ENCODE measurements at places on chromosomes 7 and 10. TPM values are rescaled to one million over a fixed set of nuclear protein-coding genes. Genes with fewer than 3 reads are reported as not detected.

DNA sequence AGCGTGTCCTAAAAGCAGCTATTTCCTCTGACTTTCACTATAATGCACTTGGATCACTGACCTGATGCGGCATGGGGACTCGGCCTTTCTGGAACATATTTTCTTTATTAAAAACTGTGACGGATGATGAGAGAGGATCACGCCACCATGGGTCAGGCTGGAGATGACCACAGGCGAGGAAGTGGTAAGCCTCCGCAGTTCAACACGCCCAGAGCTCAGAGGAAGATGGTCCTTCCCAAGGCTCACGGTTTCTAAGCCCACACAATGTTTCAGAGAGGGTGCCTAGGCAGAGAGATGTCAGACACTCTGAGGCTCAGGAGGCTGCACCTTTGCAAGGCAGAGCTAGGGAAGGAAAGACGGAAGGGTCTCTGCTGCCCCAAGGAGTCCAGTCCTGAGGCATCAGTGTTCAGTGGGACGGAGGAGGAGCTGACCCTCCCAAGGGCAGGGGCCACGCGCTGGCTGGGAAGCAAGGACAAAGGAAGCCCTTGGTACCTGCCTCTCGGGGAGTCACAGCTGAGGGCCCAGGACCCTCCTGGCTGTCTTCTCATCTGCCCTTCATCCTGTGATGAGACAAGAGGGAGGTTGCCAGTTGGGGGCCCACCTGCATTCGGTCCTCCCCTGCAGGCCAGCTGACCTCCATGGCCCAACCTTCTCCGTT lies 9.5 kb downstream of the CHST15 start:
- H3K27me3 ChIP-seq = no peaks in the 10 kb centered on the region
- no peaks in the 10 kb centered on the region for H3K36me3 ChIP-seq
- peaks cover 10% of the 10 kb centered on the region for H3K4me1 ChIP-seq

DNA sequence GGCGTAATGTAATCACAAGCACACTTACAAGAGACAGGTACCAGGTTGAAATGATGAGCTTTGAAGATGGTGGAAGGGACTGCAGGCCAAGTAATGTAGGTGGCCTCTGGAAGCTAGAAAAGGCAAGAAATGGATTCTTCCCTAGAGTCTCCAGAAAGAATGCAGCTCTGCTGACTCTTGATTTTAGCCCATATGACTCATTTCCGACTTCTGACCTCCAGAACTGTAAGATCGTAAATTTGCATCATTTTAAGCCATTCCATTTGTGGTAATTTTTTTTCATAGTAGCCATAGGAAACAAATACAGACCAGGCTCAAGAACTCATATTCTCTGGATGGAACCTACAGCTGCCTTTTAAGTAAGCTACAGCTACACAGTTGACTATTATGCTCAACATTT lies 315.5 kb downstream of the MAGI2 start:
- H3K36me3 ChIP-seq = no peaks in the 10 kb centered on the region
- H3K4me1 ChIP-seq = no peaks in the 10 kb centered on the region

The BHLHA15 gene
- 0.81 TPM for total RNA-seq

DNA sequence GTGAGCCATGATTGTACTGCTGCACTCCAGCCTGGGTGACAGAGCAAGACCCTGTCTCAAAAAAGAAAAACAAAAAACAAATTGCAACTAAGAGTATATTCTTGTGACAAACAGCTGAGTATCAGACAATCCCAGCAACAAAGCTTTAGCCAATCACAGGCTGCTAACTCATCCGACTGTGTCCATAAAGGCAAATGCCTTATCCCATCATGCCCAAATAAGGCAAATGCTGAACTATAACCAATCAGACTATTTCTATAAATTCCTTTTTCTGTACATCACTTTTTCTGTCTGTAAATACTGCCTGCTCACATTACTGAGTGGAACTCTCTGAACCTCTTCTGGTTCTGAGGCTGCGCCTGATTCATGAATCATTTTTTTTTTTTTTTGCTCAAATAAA lies 37.5 kb upstream of the TAC1 start:
- no peak overlapping the region for H3K4me3 ChIP-seq
- no peak for DNase-seq
- no peaks in the 10 kb centered on the region for H3K27me3 ChIP-seq
- H3K36me3 ChIP-seq = no peaks in the 10 kb centered on the region
- H3K27ac ChIP-seq = no peak overlapping the region

DNA sequence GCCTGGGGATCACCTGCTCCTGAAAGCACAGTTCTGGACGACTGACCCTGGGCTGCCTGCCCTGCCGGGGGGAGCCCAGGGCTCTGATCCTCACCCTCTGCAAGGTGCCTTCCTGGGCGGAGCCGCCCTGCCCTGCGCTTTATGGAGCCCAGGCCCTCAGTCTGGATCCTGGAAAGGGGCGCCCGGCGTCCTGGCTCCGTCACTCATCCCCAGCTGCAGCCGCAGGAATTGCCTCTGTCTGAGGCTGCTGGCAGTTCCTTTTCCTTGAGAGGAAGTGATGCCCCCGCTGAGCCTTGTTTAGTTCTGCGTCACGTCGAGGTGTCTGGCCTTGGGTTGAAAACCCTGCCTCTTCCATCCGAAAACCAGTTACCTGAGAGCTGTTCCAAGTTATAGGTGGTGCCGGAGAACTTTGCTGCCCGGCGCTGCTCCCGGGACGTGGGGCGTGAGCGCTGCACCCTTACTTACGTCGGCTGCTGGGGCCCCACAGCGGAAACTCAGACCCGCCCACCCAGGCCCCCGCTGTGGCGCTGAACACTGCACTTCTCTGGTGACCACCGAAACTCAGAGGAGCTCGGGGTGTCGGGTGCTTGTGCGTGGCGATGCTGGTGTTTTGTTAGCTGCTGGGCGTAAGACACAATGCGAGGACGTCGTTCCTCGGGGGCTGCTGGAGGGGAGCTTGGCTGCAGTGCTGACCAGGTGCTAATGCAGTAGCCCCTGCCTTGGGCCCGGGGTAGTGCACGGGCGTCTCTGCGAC lies 5.4 kb downstream of the MAFK start:
- peaks cover 20% of the 10 kb centered on the region for H3K36me3 ChIP-seq
- H3K27ac ChIP-seq = peak overlapping the region; percentile 88
- no peak for DNase-seq
- H3K4me3 ChIP-seq = no peak overlapping the region

DNA sequence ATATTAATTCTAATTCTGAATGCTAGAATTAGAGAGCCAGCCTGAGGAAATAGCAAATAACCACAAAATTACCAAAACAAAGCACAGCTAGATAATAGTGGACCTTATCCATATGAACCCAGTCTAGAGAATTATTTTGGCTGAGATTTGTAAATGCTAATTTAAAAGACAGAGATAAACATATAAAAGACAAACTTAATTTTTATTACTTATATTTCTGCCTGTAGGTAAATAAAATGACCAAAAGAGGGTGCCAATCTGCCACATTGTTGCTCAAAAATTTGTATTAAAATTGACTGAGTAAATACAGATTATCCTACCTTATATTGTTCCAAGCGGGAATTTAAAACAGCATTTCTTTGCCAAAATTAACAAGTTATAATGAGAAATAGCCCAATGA lies 20.2 kb downstream of the RTKN2 start:
- H3K27me3 ChIP-seq = no peaks in the 10 kb centered on the region
- H3K4me3 ChIP-seq = no peak overlapping the region
- peaks cover 16% of the 10 kb centered on the region for H3K4me1 ChIP-seq
- H3K36me3 ChIP-seq = no peaks in the 10 kb centered on the region
- no peak for DNase-seq

The LRMDA gene
- 20.0 TPM for total RNA-seq

DNA sequence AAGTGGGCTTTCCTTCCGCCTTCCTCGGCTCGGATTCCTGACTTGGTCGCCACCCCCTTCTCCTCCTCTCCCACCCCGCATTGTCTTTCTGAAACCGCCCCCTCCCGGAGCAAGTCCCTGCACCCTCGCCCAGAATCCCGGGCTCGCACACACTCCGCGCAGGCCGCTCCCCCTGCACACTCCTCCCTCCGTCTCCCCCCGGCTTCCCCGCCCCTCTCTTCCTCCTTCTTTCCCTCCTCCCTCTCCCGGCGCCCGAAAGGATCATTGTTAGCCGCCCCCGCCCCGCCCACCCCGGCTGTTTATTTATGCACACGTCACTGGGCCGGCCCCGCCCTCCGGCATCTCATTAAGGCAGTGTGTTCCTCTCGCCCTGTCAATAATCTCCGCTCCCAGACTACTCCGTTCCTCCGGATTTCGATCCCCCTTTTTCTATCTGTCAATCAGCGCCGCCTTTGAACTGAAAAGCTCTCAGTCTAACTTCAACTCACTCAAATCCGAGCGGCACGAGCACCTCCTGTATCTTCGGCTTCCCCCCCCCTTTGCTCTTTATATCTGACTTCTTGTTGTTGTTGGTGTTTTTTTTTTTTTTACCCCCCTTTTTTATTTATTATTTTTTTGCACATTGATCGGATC lies at the start of gene TCF7L2:
TCF7L2 (plus strand) TSS at position 373 of the 633 bp plus-strand sequence. CDS start 510 bp downstream, outside the sequence.
- peaks cover 38% of the 10 kb centered on the region for H3K4me1 ChIP-seq
- DNase-seq = peak; percentile 97
- H3K4me3 ChIP-seq = peak within 1 kb of the TSS; percentile 84

DNA sequence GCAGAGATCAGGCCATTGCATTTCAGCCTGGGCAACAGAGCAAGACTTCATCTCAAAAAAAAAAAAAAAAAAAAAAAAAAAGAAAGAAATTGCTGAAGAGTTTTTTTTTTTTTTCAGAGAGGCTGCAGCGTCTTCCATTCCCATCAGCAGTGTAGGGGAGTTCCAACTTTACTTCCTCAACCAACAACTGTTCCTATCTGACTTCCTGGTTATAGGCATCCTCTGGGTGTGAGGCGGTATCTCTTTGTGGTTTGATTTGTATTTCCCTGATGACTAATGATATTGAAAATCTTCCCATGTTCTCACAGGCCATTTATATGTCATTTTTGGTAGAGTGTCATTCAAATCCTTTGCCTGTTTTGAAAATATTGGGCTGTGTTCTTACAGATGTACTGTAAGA lies 40.2 kb downstream of the PRTFDC1 start:
- no peaks in the 10 kb centered on the region for H3K36me3 ChIP-seq
- H3K27me3 ChIP-seq = no peaks in the 10 kb centered on the region
- no peak for DNase-seq
- no peaks in the 10 kb centered on the region for H3K4me1 ChIP-seq
- no peak overlapping the region for H3K4me3 ChIP-seq

GRCh38 chr7:95974108-95974507 lies 201.8 kb downstream of the DYNC1I1 start:
- no peaks in the 10 kb centered on the region for H3K4me1 ChIP-seq
- no peaks in the 10 kb centered on the region for H3K36me3 ChIP-seq
- no peak for DNase-seq
- H3K27ac ChIP-seq = no peak overlapping the region
- no peak overlapping the region for H3K4me3 ChIP-seq

- no peaks in the 10 kb centered on the region for H3K36me3 ChIP-seq
- no peaks in the 10 kb centered on the region for H3K27me3 ChIP-seq
- H3K27ac ChIP-seq = no peak overlapping the region
- peaks cover 19% of the 10 kb centered on the region for H3K4me1 ChIP-seq
- no peak for DNase-seq
Observed at GRCh38 chr7:143372070-143372469, 9.1 kb upstream of the ZYX start.

The PIP gene
- not detected for total RNA-seq

GRCh38 chr10:73406846-73407245 lies 7.0 kb downstream of the ANXA7 start:
- H3K36me3 ChIP-seq = peaks cover 4% of the 10 kb centered on the region
- peaks cover 6% of the 10 kb centered on the region for H3K4me1 ChIP-seq
- H3K27me3 ChIP-seq = no peaks in the 10 kb centered on the region
- no peak for DNase-seq
- H3K27ac ChIP-seq = no peak overlapping the region

The ACSL5 gene
- total RNA-seq = 79.1 TPM

DNA sequence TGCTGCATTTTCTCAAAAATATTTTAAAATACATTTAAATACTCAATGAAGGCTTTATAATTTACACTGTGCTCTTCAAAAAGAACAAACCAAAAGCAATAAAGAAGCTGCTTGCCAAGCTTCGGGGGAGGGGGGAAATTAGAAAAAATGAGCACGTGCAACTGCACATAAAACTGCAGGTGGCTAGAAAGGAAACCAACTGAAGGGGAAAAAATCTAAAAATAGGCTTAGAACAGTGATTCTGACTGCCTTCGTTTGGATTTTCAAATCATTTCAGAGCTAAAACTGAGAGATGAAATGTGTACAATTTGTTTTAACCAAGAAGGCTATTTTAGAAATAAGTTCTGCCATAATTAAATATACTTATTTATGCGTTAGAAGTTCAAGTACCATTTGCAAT lies 61.4 kb downstream of the ABI1 start:
- no peak for DNase-seq
- no peak overlapping the region for H3K4me3 ChIP-seq
- peaks cover 26% of the 10 kb centered on the region for H3K4me1 ChIP-seq
- H3K36me3 ChIP-seq = no peaks in the 10 kb centered on the region
- no peaks in the 10 kb centered on the region for H3K27me3 ChIP-seq

DNA sequence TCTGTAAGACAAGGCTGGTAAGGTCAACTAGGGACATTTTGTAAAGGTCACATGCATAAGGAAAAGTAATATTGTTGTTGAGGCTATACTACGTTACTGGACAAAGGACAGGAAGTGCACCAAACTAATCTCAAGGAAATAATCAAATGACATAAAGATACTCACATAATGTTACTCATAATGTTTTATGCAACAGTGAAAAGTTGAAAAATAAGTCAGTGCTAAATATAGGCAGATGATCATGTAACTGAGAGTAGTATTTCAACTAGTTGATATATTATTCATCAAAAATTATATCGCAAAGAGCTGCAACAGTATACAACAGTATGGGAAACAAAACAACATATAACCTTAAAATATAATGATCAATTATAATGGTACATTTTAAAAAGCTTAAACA lies 215.7 kb downstream of the PTN start:
- DNase-seq = no peak
- no peaks in the 10 kb centered on the region for H3K36me3 ChIP-seq
- H3K4me3 ChIP-seq = no peak overlapping the region
- H3K27me3 ChIP-seq = no peaks in the 10 kb centered on the region

GRCh38 chr7:139094596-139094995 lies 14.9 kb downstream of the ZC3HAV1 start:
- no peaks in the 10 kb centered on the region for H3K27me3 ChIP-seq
- H3K27ac ChIP-seq = peak overlapping the region; percentile 44
- H3K4me1 ChIP-seq = peaks cover 27% of the 10 kb centered on the region

- H3K36me3 ChIP-seq = no peaks in the 10 kb centered on the region
- no peak for DNase-seq
- H3K4me3 ChIP-seq = no peak within 1 kb of the TSS
- H3K4me1 ChIP-seq = no peaks in the 10 kb centered on the region
Observed at GRCh38 chr10:133230044-133230361, at the start of gene UTF1. Gene UTF1 (plus strand): TSS chr10:133230217. CDS start chr10:133230289, 72 bp downstream.

The SLC26A4 gene
- total RNA-seq = 1.0 TPM

- H3K27me3 ChIP-seq = no peaks in the 10 kb centered on the region
- no peak overlapping the region for H3K27ac ChIP-seq
- H3K4me1 ChIP-seq = no peaks in the 10 kb centered on the region
- H3K36me3 ChIP-seq = no peaks in the 10 kb centered on the region
- no peak for DNase-seq
- no peak overlapping the region for H3K4me3 ChIP-seq
Observed at GRCh38 chr10:12946372-12946771, 55.1 kb downstream of the CCDC3 start.

- H3K4me3 ChIP-seq = no peak overlapping the region
- no peak overlapping the region for H3K27ac ChIP-seq
- no peaks in the 10 kb centered on the region for H3K4me1 ChIP-seq
Observed at GRCh38 chr10:113767222-113767621, 15.7 kb downstream of the PLEKHS1 start.

GRCh38 chr7:1807821-1808600 lies 137.9 kb downstream of the ELFN1 start:
- no peak overlapping the region for H3K4me3 ChIP-seq
- H3K36me3 ChIP-seq = no peaks in the 10 kb centered on the region
- no peaks in the 10 kb centered on the region for H3K27me3 ChIP-seq
- no peak overlapping the region for H3K27ac ChIP-seq

The UNCX gene
- not detected for total RNA-seq

Data from upper lobe of right lung (tissue), 1 donor.